Activated CD4-positive, alpha-beta T cell treated with anti-CD3 and anti-CD28 coated beads, Interleukin-2, amount 50 U/mL, for 1 hour (primary cell): ENCODE measurements at places on chromosomes 6 and 20.

GRCh38 chr6:157224951-157225574 lies 98.3 kb downstream of the TMEM242 start:
- DNase-seq = no peak

GRCh38 chr20:53855733-53856132 lies 214.7 kb downstream of the BCAS1 start:
- DNase-seq = no peak

DNA sequence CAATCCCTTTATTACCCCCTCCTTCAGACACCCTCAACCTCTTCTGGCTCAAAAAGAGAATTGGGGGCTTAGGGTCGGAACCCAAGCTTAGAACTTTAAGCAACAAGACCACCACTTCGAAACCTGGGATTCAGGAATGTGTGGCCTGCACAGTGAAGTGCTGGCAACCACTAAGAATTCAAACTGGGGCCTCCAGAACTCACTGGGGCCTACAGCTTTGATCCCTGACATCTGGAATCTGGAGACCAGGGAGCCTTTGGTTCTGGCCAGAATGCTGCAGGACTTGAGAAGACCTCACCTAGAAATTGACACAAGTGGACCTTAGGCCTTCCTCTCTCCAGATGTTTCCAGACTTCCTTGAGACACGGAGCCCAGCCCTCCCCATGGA lies 2.2 kb downstream of the TNF start:
- DNase-seq = no peak

- DNase-seq = no peak
Measured at GRCh38 chr6:12030993-12031550, 19.0 kb downstream of the HIVEP1 start.

DNA sequence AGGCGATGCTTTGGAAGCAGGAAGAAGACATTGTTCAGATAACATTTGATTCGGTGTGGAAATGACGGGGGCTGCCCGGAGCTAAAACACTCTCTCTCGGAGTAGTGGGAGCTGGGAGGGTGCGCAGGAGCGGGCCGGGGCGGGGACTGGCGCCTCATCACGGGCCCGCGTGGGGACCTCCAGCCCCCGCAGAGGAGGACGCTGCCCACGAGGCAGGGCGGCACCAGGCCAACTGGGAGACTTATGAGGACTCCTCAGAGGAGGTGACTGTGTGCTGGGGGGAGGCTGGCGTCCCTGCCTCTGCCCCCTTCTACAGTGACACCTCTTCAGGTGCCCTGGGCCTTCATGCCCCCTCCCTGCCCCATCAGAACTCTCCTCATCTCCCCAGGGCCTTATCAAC lies 15.2 kb downstream of the DDO start:
- DNase-seq = no peak

- no peak for DNase-seq
Measured at GRCh38 chr6:5282191-5282623, 20.9 kb downstream of the FARS2 start.

DNA sequence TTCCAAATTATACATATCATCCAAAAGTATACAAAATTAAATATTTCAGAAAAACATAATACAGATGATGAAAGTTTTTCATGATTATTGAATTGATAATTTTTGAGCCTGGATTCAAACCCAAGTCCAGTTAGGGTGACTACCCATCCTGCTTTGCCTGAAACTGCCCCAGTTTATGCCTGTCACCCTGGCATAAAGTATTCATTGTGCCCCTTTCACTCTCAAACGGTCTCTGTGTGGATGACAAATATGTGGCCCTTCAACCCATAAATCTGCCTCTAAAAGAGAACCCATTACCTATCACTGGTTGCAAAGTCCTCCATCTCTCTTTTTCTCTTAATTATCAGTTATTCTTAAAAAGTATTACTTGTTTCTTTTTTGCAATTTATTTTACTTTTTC lies 553.7 kb upstream of the JARID2 start:
- no peak for DNase-seq

GRCh38 chr6:6547110-6547879 lies 41.2 kb upstream of the LY86 start:
- peak; percentile 82 for DNase-seq

GRCh38 chr6:144675231-144675861 lies 390.2 kb downstream of the UTRN start:
- DNase-seq = no peak

DNA sequence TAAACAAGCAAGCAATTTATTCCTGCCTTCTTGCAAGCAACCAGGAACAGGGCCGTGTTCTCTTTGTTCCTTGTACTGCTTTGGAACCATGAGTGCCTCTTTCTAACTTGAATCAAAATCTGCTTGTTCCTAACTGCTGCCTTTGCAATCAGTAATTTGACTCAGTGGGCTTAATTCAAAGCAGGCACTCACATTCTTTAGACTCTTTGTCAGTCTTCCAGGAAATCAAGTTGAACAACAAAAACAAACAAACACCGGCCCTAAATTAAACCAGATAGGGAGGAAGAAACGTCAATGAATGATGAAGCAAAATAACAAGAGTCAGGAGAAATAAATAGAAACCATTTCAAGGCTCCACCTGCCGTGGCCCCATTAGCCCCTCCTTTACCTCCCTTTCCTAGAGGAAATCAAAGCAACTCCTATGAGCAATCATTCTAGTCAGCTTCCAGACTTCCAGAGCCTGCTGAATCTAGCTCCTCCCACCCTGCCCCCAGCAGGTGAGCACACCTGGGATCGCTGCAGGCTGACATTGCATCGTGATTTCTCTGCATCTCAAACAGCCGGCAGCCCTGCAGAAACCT lies 582.2 kb upstream of the FLRT3 start:
- DNase-seq = no peak

- DNase-seq = no peak
Measured at GRCh38 chr6:7721649-7722048, 4.2 kb upstream of the BMP6 start.

GRCh38 chr6:3535776-3536435 lies 79.1 kb upstream of the SLC22A23 start:
- no peak for DNase-seq

- no peak for DNase-seq
Measured at GRCh38 chr6:73969971-73970970, 274.3 kb downstream of the CD109 start.

GRCh38 chr6:138580040-138580439 lies 80.7 kb upstream of the NHSL1 start:
- no peak for DNase-seq

- DNase-seq = no peak
Measured at GRCh38 chr20:830011-830521, 3.4 kb upstream of the FAM110A start.

DNA sequence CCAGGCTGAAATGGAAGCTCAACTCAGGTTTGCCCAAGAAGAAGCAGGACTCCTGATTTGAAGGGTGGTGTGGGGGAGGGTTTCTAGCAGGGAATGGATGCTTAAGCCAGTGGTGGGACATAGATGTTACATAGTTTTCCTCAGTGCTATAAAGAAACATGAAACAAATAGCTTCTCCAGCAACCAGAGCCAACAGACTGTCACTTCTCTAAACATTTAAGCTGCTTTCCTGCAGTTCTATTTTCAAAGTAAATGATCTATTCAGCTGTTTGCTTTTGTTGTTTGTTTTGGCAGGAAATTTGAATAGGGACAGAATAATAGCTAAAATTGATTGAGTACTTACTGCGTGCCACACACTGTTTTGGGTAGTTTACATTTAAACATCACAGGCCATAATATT lies 169.0 kb downstream of the UST start:
- DNase-seq = no peak

- DNase-seq = no peak
Measured at GRCh38 chr6:139600343-139600742, 225.9 kb upstream of the CITED2 start.

- DNase-seq = no peak
Measured at GRCh38 chr6:74250161-74250818, 554.3 kb downstream of the CD109 start.

DNA sequence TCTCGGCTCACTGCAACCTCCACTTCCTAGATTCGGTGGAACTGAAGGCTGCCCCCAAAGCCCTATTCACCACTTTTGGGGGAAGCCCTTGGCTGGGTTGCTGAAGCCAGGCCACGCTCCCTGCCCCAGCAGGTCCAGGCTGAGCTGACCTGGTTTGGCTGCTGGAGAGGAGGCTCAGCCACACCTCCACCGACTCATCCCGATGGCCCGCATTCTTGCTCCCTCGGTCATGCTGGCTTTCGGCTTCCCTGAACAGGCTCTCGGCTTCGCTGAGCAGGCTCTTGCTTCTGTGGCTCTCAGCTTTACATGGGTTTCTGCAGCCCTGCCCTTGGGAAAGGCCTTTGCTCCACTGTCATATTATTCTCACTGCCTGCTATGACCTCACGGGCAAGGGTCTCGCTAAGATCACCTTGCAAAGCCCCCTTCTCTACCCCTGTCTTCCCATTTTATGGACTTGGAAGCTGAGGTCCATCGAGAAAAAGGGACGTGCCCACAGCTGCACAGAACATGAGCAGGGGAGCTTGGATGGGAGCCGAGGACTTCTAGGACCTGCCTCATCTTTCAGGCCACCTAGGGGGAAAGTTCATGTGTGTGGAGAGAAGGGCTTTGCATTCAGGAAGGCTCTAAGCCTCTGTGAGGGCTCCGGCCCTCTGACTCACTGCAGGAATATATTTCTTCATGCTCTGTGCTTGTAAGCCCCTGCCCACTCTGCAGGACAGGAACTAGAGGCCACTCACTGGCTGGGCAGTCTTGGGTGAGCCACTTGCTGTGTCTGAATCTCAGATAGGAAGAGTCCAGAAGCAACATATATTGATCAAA lies 15.6 kb downstream of the ARHGAP40 start:
- no peak for DNase-seq

DNA sequence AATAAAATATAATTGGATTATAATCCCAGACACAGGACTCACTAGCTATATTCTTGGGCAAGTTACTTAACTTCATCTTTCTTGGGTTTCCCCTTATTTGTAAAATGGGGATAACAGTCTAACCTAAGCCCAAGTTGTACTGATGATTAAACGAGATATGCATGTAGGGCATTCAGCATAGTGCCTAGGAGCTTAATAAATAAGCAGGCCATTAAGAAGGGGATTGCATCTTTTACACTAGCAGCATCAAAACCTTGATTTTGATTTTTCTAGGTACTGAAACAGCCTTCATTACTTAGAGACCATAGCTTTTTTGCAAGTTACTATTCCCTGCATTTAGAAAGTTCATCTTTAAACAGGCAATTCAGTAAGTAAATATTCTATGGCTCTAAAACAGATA lies 2.2 kb upstream of the QKI start:
- no peak for DNase-seq

DNA sequence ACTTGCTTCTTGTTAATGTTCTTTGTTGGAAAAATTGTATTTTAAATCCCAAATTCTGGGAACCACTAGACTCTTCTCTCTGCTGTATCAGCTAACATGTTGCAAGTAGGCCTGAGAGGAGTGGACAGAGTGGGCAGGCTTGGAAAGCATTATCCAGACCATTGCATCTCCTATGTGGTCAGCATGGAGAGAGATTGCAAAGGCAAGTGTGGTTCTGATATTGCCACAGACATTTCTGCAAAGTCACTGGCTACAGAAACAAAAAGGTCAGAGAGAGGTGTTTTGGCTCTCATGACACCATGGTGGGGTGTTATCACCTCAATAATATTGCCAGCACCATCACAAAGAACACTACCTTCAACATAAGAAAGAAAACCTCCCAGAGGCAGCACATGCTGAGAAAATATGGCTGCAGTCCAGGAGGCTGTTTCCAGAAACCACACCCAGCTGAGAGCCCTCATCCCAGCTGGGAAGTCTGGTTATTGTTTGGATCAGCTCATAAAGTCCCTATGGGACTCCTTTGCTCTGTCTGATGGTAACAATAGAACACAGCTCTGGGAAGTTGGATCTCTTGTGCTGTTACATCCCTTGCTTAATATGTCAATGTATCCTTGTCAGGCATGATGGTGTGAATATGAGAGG lies 78.2 kb upstream of the TBX18 start:
- no peak for DNase-seq

DNA sequence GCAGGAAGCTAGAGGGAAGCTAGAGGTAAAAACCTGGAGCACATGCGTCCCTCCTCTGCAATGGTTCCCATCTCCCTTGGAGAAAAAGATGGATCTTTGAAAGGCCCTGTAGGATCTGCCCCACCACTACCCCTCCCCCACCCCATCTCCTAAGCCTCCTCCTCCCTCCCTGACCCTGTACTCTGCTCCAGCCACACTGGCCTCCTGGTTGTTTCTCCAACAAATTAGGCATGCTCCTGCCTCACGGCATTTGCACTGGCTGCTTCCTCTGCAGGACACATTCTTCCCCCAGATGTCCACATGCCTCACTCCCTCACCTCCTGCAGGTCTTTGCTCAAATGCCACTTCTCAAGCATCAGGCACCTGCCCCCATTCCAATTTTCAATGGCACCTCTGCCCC lies 45.5 kb downstream of the UBE2V1 start:
- no peak for DNase-seq

GRCh38 chr6:106186714-106187113 lies 100.6 kb downstream of the PRDM1 start:
- DNase-seq = no peak

- DNase-seq = no peak
Measured at GRCh38 chr20:2168946-2169345, 67.3 kb downstream of the STK35 start.

DNA sequence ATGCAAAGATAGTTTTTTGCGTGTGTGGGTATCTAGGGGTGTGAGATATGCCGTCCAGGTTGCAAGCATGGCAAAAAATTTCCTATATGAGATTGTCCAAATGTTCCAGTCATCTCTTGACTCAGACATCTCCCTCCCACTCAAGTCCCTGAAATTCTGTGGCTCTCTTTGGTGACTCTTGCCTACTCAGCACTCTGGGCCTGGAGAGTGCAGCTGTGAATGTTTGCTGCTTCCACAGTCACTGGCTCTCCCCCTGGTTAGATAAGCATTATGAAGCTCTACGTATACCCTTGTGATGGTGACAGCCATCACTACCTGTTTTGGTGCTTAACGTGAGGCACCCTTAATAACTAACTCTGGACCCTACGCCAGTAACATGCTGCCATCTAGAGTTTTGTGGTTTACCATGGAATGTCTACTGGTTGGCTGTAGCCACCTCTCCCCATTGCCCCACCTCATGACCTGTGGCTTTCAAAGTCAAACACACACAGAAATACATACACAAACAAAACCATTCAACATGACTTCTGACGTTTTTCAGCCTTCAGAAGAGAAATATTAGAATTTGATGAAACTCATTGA lies 621.9 kb upstream of the CITED2 start:
- no peak for DNase-seq

DNA sequence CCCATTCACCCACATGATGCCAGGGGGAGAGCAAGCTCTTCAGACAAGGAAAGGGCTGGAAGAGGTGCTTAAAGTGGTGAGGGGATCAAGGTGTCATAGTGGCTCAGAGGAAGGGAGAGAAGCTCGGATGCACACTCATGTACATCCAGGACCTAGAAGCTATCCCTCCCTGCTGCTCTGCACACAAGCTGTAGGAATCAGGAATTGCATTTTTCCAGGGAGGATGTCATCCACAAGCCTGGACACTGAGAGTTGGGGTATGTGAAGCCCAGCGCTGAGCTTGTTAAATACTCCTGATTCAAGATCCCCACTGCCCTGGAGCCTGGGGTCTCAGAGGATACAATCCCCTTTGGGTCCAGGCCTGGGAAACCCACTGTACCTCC lies 85.8 kb upstream of the CCDC167 start:
- DNase-seq = no peak

GRCh38 chr6:144730088-144730645 lies 445.0 kb downstream of the UTRN start:
- no peak for DNase-seq

- DNase-seq = no peak
Measured at GRCh38 chr20:48846516-48847492, 19.0 kb upstream of the PREX1 start.
